Kasumi-1 (cell line): ENCODE measurements at places on chromosomes 7 and 10.

DNA sequence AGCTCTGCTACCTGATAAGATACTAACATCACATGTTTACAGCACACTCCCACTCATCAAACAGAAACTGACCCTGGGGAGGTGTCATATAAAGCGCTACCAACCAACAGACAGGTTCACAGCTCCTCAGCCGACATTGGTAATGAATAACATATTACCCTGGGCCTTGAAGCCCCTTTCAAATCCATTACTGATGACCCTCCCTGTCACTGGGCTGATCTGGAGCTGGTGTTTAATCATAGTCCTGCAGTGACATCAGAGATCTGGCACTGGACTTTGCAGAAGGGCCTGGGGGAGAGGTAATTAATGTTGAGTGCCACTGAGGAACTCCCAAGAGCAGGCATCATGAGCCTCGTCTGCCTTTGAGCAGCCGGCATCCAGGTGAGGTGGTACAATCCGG lies 306.5 kb upstream of the NFE2L3 start:
- no peak for DNase-seq

DNA sequence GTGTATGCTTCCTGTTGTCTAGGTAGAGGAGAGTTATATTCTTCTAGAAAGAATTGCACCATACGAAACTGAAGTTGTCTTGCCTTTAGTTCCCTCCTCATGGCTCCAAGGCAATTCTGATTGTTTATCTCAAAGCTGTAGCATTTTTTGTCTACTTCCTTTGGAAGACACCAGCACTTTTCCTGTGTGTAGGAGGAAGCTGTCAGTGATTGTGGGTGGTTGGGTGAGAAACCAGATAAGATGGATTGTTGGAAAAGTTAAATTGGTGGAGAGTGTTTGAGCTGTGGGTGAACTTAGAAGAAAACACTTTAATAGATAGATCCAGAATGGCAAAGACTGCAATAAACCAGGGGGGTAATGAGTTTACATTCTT lies 12.1 kb upstream of the CSTF2T start:
- no peak for DNase-seq

DNA sequence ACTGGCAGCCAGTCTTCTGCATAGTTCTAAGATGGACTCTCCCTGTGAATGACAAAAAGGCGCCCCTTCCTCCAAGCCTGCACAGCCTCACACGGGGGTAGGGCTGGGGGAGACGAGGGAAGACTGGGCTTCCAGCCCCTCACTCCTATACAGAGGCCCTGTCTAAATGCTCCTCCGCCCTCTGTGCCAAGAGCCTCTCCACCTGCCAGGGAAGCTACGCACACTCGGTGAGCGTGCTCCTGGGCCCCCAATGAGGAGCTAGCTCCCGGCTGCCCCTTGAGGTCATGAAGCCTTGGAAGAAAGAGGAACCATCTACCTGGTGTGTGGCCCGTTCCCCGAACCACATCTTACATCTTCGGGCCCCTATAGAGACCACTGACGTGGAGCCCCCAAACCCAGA lies 54.8 kb downstream of the CRTAC1 start:
- DNase-seq, result no peak

- no peak for DNase-seq
Measured at GRCh38 chr10:125084614-125085257, 75.6 kb downstream of the CTBP2 start.

DNA sequence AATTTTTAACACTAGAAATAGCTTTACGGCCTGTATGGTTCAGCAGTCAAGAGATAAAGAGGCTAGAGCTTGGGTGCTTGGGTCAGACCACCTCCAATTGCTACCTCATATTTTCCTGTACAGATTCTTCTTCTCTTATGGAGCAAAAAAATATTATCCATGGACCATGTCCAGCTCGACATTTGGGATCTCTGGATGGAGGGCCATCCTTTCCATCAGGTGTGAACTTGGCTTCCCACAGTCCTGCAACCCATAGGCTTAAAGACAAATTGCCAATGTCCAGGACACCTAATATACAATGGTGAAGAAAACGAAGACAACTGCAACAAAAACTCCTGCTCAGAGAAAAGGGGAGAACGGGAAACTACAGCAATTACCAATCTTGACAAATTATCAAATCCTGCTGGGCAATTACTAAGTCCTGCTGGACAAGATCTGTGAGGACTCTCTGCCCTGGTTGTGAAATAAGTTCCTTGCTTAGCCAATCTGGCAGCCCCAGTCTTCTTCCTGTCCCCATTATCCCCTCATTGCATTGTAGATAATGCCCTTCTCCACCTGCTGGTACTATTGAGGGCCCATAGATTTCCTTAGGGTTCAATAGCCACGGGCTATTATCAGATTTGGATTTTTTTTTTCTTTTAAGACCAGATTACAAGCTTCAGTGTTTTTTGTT lies 42.0 kb upstream of the BRAF start:
- no peak for DNase-seq

- DNase-seq, result no peak
Measured at GRCh38 chr7:77812290-77812685, 13.7 kb downstream of the PHTF2 start.

DNA sequence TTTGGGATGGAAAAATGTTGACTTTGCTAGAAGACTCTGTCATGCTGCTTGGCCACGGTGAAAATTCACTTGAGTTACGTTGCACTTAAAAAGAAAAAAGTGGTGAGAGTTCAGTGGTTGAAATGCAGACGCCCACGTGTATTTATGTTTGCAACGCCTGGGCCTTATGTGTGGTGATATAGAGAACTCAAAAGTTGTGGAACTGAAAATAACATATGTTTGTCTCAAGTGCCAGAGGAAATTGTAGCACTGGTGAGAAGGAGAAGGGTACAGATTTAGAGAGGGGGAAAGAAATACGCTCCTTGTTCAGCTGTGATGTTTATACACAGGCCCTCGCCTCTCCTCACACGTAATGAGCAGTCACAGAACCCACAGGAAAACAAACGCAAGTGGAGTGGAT lies 73.6 kb downstream of the EMX2 start:
- DNase-seq, result no peak

DNA sequence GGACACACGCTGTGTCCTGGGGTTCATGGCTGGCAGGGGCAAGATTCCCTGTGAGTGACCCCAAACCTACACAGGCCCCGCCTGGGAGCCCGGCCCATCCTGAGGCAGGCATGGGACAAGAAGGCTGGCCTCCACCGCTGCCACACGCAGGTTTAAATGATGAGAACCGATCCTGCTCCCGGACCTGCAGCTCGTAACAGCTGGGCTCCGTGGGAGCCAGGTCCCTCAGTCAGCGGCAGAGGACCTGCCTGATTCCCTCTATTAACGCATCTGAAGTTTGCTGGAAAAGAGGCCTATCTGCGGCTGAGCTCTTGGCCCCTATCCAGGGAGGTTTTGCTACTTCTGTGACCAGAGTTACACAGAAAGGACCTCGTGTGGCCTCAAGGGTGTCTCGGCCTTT lies 112.3 kb downstream of the VIPR2 start:
- no peak for DNase-seq

- DNase-seq, result no peak
Measured at GRCh38 chr7:214410-215212, 22.2 kb downstream of the FAM20C start.

GRCh38 chr7:151839451-151839921 lies 37.4 kb downstream of the PRKAG2 start:
- DNase-seq, result peak; percentile 59

DNA sequence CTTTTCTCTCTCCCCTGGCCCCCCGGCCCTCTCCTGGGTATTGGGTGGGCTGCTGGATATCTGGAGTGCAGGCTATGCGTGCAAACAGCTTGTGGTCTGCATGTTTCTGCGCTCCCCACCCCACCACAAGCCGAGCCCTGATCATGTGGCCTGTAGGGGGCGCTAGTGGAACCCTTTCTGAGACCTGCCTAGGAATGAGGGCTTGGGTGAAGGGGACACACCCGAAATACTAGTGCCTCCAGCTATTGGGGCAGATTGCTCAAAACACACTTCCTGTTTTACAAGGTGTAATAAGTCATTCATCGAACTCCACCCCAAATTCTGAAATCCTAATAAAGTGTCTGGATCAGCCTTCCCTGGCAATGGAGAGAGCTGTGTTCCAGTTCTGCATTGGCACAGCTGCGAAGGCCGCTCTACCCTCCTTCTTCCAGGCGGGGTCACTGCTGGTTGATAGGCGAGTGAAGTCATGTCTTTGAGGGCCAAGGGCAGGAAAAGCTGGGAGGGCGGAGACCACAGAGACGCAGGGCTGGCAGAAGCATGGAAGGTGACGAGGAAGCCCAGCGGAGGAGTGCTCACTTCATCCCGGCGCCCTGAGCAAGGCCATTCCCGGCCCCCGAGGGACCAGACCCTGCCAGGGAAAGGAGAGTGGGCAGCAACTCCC lies 19.8 kb upstream of the PRRT4 start:
- peak; percentile 53 for DNase-seq

GRCh38 chr7:43462836-43463235 lies 120.1 kb upstream of the STK17A start:
- no peak for DNase-seq

DNA sequence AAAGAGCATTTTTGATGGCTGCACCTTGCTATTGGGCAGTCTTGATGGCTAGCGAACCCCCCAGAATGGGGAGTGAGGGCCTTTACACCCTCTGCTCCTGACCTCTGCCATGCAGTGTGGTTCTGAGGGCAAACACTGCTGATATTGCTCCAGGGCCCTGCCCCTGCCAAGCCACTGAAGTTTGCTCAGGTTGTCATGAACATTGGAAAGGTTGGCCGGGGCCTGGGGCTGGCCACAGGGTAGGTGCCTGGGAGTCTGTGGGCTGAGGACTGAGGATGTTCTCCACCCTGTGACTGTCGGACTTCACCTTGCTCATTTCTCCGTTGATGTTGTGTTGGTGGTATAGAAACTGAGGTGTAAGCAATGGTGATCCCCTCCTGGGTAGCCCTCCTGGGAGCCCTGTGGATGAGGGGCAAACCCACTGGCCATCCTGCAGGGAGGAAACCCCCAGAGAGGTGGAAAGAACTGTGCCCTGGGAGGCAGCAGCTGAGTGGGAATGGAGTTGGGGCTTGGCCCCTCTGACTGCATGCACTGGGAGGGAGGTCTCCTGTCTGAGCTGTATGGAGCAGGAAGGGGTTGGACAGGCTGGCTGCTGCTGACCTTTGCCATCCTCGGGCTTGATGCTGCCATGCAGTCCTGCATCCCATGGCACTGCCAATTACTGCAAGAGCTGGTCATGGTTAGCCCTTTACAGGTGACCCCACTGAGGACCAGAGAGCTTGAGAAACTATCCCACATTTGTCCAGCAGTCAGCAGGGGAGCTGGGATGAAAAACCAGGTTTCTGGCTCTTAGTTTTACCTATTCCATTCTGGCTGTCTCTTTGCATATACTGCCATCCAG lies 77.1 kb downstream of the SH2D4B start:
- DNase-seq, result no peak
